Hepatocyte (in vitro differentiated cells): ENCODE measurements at places on chromosomes 11 and 22. TPM values are rescaled to one million over a fixed set of nuclear protein-coding genes. Genes with fewer than 3 reads are reported as not detected.
A peak's percentile ranks its signal among the peaks of the same experiment; 100 is the strongest.

The UPK2 gene
- 2.2 and 3.6 TPM in 2 replicates for total RNA-seq

The SMIM38 gene
- total RNA-seq: 0.40 and 0.70 TPM in 2 replicates

The DNAJB7 gene
- not detected in 2 replicates for total RNA-seq

- no peak overlapping the region for H3K4me3 ChIP-seq
- no peak for DNase-seq
- H3K27ac ChIP-seq: no peak overlapping the region
Measured at GRCh38 chr11:91293119-91293518, 931.5 kb upstream of the FAT3 start.

The MRPL49 gene
- total RNA-seq: 57.6 and 71.0 TPM in 2 replicates

The OR8G5 gene
- not detected in 2 replicates for total RNA-seq

DNA sequence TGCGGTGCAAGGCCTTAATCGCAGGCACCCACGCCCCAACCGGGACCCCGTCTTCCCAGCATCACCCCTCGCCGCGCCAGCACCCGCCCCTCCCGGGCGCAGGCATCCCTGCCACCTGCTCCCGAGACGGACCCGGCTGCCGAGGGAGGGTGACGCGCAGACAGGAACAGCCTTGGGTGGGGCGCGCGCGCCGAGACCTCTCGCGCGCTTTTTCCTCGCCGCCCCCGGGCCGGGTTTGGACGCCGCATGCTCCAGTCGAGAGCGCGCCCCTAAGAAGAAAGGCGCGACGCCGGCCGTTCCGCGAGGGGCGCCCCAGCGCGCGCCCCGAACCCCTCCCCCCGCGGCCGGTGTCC lies 504 bp downstream of the CFL1 start:
- peak overlapping the region; percentile 99 for H3K27ac ChIP-seq
- DNase-seq: no peak
- peak overlapping the region; percentile 95 for H3K4me3 ChIP-seq
- H3K4me1 ChIP-seq: peaks cover 38% of the 10 kb centered on the region

GRCh38 chr22:30803679-30804078 lies 109.0 kb downstream of the OSBP2 start:
- DNase-seq: no peak
- H3K27ac ChIP-seq: no peak overlapping the region
- H3K4me1 ChIP-seq: peaks cover 3% of the 10 kb centered on the region
- no peak overlapping the region for H3K4me3 ChIP-seq

DNA sequence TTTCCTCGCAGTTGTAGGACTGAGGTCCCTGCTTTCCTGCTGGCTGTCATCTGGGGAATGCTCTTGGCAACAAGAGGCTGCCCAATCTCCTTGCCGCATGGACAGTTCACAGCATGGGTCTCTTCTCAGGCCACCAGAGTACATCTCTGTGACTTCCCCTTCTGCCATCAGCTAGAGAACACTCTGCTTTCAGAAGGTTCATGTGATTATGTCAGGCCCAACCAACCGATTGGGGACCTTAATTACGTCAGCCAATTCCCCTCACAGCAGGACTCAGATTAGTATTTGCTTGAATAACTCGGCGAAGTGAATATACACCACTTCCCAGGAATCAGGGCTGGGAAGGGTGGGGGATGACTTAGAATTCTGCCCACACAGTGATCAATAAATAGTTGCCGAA lies 61.9 kb upstream of the CSNK2A3 start:
- no peak overlapping the region for H3K27ac ChIP-seq
- DNase-seq: no peak
- H3K36me3 ChIP-seq: no peaks in the 10 kb centered on the region
- no peaks in the 10 kb centered on the region for H3K27me3 ChIP-seq

The GSC2 gene
- total RNA-seq: not detected in 2 replicates

- H3K4me3 ChIP-seq: no peak overlapping the region
- H3K27ac ChIP-seq: no peak overlapping the region
- no peaks in the 10 kb centered on the region for H3K36me3 ChIP-seq
- H3K4me1 ChIP-seq: peaks cover 3% of the 10 kb centered on the region
Measured at GRCh38 chr22:24418786-24419474, 8.5 kb upstream of the ADORA2A start.

DNA sequence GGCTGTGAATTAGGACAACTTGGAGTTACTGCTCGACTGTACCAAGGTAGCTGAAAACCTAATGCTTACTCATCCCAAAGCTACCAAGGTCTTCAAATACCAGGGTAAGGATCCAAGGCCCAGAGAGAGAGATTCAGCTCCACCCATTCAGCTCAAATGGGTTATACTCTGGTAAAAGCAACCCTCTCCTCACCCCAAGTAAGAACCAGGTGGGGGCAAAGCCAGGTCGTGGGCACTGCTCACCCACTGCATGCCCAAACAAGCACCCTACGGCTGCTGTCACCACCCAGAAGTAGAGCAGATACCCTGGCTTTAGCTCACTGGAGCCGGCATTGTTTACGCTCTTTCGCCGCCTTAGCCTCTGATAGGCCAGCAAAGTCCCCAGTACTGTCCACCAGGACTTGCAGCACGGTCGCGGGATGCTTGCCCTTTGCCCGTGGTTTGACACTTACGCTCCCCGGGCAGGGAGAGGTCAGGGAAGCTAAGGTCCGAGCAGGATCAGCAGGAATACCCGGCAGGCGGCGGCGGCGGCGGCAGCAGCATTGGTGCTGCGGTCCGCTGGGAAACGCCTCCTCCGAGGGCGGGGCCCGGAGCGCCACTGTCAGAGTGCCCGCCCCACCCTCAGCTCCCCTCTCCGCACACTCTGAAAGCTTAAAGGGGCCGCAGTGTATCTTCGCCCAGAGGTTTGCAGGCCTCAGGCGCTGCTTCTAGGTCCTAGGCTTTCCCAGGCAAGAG lies 19.6 kb downstream of the CKAP5 start:
- peak; percentile 91 for DNase-seq
- H3K4me3 ChIP-seq: peak overlapping the region; percentile 93
- H3K4me1 ChIP-seq: peaks cover 12% of the 10 kb centered on the region
- peak overlapping the region; percentile 56 for H3K27ac ChIP-seq
- H3K27me3 ChIP-seq: no peaks in the 10 kb centered on the region

The PHF21A gene
- total RNA-seq: 27.7 and 30.4 TPM in 2 replicates

The CHID1 gene
- 61.5 and 92.4 TPM in 2 replicates for total RNA-seq

The TREH gene
- 6.6 and 10.2 TPM in 2 replicates for total RNA-seq

- no peak for DNase-seq
- peaks cover 24% of the 10 kb centered on the region for H3K4me1 ChIP-seq
- no peak overlapping the region for H3K27ac ChIP-seq
Measured at GRCh38 chr11:76704171-76704948, 33.8 kb upstream of the LRRC32 start.

DNA sequence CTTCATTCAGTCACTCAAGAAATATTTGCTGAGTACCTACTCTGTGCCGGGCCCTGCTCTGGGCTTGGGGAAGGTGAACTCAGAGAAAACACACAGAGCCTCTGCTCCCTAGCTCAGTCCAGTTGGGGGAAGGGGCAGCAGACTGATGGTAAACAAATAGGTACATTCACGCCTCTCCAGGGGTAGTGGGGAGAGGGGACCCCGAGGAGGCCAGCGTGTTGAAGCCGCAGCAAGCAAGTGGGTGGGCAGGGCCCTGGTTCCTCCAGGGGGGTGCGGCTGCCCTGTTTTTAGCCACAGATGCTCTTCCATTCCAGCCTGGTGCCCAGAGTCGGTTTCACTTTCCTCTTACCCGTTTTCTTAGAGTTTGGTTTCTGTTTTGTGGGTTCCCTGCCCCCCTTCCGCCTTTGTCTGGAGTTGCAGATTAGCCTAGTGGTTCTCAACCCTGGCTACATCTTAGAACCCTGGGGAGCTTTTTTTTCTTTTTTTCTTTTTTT lies 8.7 kb downstream of the DRAP1 start:
- H3K27ac ChIP-seq: no peak overlapping the region
- H3K4me3 ChIP-seq: no peak overlapping the region
- DNase-seq: no peak
- no peaks in the 10 kb centered on the region for H3K27me3 ChIP-seq

- H3K36me3 ChIP-seq: no peaks in the 10 kb centered on the region
- peaks cover 4% of the 10 kb centered on the region for H3K4me1 ChIP-seq
- no peak for DNase-seq
- no peaks in the 10 kb centered on the region for H3K27me3 ChIP-seq
- no peak overlapping the region for H3K27ac ChIP-seq
Measured at GRCh38 chr11:134248910-134249480, 4.2 kb downstream of the THYN1 start.

The EXPH5 gene
- 3.6 and 4.5 TPM in 2 replicates for total RNA-seq

GRCh38 chr11:130786586-130786985 lies 129.7 kb downstream of the SNX19 start:
- no peaks in the 10 kb centered on the region for H3K36me3 ChIP-seq
- no peak overlapping the region for H3K27ac ChIP-seq
- no peaks in the 10 kb centered on the region for H3K27me3 ChIP-seq
- no peak for DNase-seq
- peaks cover 23% of the 10 kb centered on the region for H3K4me1 ChIP-seq

DNA sequence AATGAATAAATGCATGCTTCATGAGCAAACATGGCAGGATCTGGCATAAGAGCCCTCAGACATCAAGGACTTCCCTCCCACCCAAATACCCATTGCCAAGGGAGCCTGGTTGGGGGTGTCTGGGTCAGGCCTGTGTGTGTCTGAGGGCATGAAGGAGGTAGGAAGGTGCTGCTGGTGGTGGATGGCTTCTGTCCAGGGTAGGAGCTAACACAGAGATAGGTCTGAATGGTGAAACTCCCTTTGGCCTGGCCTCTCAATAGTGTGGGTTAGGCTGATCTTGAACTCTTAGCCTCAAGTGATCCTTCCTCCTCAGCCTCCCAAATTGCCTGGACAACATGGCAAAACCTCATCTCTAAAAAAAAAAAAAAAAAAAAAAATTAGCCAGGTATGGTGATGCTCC lies 2.8 kb downstream of the AMPD3 start:
- H3K36me3 ChIP-seq: no peaks in the 10 kb centered on the region
- no peaks in the 10 kb centered on the region for H3K27me3 ChIP-seq
- H3K27ac ChIP-seq: no peak overlapping the region
- H3K4me1 ChIP-seq: peaks cover 14% of the 10 kb centered on the region
- H3K4me3 ChIP-seq: no peak overlapping the region
- no peak for DNase-seq

The OR2AG2 gene
- 0.12 and 0.27 TPM in 2 replicates for total RNA-seq

GRCh38 chr22:30002861-30003486 lies 77.3 kb upstream of the HORMAD2 start:
- peaks cover 3% of the 10 kb centered on the region for H3K36me3 ChIP-seq
- no peak for DNase-seq
- H3K4me3 ChIP-seq: no peak overlapping the region

The LIF gene
- 13.4 and 21.1 TPM in 2 replicates for total RNA-seq

The OVCH2 gene
- total RNA-seq: 0.12 and 0.63 TPM in 2 replicates

DNA sequence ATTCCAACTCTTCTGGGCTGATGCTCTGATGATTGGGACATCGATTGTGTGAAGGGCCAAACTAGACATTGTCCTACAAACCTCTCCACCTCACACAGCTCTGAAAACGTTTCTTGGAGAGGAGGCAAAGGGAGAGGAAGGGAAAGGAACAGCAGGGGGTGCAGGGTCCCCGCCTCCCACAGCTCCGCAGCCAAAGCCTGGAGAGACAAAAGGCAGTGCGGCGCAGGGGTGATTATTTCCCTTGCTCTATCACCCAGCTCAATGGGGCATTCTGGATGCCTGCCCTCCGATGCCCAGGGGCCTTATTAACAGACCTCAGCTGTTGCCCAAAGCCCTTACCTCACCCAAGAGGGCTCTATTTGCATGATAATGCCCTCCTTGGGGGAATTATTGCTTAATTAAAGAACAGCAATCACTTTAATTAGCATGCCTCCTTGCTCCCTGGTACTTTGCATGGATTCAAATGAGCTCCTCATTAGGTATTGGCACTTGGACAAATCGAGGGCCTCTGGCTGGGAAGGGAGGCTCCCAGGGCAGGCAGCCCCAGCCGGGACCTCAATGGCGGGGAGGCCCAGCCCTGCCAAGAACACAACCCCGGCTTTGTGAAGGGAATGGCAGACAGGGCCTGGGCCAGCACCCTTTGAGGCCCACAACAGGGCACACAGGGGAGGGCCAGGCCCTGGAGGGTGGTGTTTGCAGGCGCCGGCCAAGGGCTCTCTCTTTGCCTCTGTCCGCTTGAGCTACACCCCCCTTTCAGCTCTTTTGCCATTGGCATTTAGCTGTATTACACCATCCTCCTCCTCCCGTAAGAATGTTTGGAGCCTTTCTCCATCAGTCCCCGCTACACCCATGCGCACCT lies 19.8 kb upstream of the CDON start:
- H3K27me3 ChIP-seq: no peaks in the 10 kb centered on the region
- H3K36me3 ChIP-seq: no peaks in the 10 kb centered on the region
- no peak overlapping the region for H3K4me3 ChIP-seq
- H3K4me1 ChIP-seq: peaks cover 30% of the 10 kb centered on the region

The IL18BP gene
- 2.4 and 2.8 TPM in 2 replicates for total RNA-seq

The KLHL35 gene
- 0.63 and 0.88 TPM in 2 replicates for total RNA-seq

The ADORA2A gene
- total RNA-seq: 1.2 and 2.0 TPM in 2 replicates

The RASSF10 gene
- total RNA-seq: 9.5 and 9.6 TPM in 2 replicates
